ENCODE measurements at places on chromosomes 16 and 17. TPM values are rescaled to one million over a fixed set of nuclear protein-coding genes. Genes with fewer than 3 reads are reported as not detected.

PEX12 gene
- 9.0 TPM for polyA plus RNA-seq

- peak; percentile 66 for DNase-seq
- H3K27me3 ChIP-seq = no peaks in the 10 kb centered on the region
Observed at GRCh38 chr17:81976332-81977210, 858 bp upstream of the ASPSCR1 start.

DNA sequence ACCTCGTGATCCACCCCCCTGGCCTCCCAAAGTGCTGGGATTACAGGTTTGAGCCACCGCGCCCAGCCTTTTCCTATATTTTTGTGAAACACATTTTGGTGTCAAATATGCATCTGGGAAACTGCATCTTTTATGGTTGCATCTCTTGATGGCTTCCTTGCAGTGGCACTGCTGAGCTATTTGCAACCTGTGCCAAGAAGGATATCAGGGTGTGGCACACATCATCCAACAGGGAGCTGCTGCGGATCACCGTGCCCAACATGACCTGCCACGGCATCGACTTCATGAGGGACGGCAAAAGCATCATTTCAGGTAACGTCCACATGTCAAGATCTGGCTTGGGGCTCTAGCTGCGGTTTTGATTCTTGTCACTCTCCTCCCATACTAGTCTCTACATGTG is 16.8 kb upstream of the USP43 start:
- no peak for DNase-seq
- no peaks in the 10 kb centered on the region for H3K27me3 ChIP-seq
- H3K4me3 ChIP-seq = no peak overlapping the region
- H3K4me1 ChIP-seq = no peaks in the 10 kb centered on the region

GRCh38 chr17:73379826-73380225 is 68.0 kb upstream of the CDC42EP4 start:
- no peaks in the 10 kb centered on the region for H3K4me1 ChIP-seq
- no peak for DNase-seq
- H3K36me3 ChIP-seq = no peaks in the 10 kb centered on the region
- H3K27ac ChIP-seq = no peak overlapping the region

GRCh38 chr17:82592767-82593589 is 55.3 kb downstream of the WDR45B start:
- H3K27me3 ChIP-seq = no peaks in the 10 kb centered on the region
- DNase-seq = peak; percentile 84
- H3K27ac ChIP-seq = peak overlapping the region; percentile 91
- H3K4me1 ChIP-seq = peaks cover 28% of the 10 kb centered on the region
- H3K36me3 ChIP-seq = no peaks in the 10 kb centered on the region

Data from hepatocyte (in vitro differentiated cells).